ENCODE measurements at places on chromosomes 11 and 22.

DNA sequence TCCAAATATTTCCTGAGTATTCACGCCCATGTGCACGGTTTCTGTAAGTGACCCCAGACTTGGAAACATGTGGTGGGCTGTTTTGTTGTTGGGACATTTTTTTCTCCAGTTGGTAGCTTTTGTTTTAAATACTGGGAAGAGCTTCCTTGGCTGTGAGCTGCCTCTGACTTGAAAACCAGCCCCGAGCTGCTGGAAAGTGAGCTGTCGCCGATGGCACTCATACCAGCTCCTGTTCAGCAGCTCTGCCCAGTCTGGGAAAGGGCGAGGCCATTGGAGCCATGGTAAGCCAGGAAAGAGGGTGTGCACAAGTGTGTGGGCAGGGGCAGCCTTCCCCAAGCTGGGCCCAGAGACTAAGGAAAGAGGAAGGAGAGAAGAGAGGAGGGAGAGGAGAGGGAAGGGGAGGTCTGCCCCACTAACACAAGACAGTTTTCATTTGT lies 3.2 kb upstream of the FLI1 start:
- no peak for DNase-seq

DNA sequence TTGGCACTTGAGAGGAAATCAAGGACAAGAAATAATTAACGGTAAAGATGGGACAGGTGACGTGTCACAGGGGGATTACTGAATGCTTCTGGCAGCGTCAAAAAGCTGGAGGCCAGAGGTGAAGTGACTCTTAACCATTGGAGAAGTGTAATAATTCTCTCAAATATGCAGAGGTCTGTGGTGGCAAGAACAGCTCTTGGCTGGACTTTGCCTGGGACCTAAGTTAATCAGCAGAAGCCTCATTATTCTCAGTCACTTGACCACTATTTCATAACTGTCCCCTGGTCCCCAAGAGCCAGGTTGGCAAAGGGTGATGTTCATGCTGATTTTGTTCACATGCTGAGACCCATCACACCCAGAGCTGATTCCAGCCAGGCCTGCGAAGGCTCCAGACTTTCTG lies 72.9 kb downstream of the TIMP3 start:
- no peak for DNase-seq

DNA sequence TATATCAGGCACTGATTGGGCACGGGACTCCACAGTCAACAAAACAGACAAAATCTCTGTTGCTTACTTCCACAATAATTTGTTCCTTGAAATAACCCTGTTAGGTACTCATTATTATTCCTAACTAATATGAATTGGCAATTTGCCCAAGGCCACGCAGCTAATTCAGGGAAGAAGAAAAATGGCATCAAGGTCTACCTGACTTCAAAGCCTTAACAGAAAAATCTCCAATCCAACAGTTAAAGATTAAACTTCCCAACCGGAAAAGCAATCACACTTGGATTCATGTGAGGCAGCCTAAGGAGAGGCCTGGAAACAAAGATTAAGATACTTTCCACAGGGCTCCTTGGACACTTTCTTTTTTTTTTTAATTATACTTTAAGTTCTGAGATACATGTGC lies 68.9 kb downstream of the PRCP start:
- DNase-seq, result no peak

GRCh38 chr11:1508491-1508891 lies 21.9 kb upstream of the MOB2 start:
- DNase-seq, result no peak

DNA sequence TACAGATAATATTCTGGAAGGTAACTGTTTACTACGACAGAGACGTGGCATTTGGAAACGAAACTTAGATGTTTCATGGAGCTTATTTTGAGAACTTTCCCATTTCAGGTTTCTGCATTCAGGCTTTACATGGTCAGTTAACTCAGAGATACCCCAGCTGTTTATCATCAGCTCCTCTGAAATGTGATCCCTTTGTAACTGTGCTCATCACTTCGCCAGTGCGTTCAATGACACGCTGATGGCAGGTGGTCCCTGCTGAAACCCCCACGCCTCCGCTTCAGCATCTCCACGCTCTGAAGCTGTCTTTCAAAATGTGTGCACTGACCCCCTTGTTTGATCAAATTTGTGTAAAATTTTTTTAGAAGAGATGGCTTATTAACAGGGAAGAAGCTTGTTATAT lies 30.5 kb downstream of the ALG12 start:
- no peak for DNase-seq

DNA sequence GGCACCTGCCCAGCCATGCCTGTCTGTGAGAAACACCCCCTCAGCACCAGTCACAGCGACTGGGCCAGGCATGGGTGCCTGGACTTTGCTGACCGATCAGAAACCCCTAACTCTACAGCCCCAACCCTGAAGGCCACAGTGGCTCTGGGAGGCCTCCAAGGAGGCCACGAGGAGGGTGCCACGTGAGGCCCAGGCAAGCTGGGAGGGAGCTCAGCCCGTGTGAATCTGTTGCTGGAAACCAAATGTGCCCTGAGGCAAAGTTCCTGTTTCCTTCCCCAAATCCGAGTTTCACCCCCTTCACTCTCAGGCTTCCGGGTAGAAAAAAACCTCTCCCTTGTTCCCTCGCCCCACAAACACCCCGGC lies 1.3 kb downstream of the UNC93B1 start:
- no peak for DNase-seq

DNA sequence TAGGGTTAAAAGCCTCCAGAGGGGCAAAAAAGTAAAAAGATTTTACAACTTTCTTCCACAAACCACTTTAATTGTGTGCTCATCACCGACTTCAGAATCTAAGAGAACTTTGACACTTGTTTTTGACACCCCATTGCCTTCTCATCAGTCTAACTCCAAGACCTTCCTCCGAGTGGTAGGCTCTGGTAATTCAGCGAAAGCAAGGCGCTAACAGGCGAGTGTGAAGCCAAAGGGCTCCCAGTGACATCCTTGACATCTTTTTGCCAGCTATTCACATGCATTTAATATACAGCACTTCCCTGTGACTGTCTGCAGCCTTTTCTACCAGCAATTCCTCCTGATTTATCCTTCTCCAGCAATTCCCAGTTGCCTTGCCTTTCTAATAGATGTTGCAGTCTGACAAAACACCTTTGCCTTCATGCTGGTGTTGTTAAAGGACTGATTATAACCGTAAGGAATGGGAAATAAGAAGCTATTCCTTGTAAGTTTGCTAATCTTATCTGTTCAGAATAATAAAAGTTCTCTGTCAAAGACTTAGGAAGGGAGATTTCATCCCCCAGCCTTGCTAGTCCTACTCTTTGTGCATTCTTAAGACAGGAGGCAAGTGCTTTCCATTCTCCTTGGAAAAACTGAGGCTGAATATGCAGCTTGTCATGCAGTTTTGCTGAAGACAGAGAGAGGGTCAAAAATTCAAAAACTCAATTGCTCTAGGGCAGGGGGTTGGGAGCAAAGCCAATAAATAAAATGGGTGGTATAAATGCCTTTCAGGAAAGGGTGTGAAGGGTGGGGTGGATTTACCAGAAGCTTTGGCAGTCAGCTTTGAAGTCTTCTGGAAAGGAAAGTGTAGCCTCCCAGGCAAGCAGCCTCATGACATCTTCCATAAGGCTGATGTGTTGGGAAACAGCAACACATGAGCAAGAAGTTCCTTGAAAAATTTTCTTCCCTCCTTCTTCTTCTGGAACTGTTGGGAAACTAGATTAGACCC lies 39.1 kb downstream of the SNX19 start:
- DNase-seq, result no peak

DNA sequence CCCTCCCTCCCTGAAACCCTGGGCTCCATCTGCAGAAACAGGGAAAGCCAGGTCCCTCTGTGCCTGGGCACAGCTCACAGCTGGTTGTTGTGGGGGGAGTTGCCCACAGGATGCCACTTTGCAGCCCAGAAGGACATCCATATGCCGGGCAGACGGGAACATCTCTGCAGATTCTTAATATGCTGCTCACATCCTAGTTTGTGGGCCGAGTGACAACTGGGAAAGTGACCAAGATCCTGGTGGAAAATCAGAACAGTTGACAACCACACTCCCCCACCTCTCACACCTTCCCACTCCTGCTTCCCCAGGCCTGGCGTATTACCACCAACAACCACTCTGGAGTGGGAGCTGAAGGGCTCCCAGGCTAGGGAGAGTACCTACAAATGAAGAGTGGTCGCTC lies 7.3 kb upstream of the SCGB1A1 start:
- DNase-seq, result no peak

- DNase-seq, result no peak
Measured at GRCh38 chr11:75770102-75770501, 1.5 kb downstream of the DGAT2 start.

- DNase-seq, result no peak
Measured at GRCh38 chr11:31720671-31721365, 90.3 kb downstream of the PAX6 start.

GRCh38 chr11:74288911-74289310 lies 22.5 kb downstream of the P4HA3 start:
- DNase-seq, result no peak

GRCh38 chr11:57491371-57492061 lies 24.0 kb downstream of the SLC43A1 start:
- DNase-seq, result peak; percentile 32

DNA sequence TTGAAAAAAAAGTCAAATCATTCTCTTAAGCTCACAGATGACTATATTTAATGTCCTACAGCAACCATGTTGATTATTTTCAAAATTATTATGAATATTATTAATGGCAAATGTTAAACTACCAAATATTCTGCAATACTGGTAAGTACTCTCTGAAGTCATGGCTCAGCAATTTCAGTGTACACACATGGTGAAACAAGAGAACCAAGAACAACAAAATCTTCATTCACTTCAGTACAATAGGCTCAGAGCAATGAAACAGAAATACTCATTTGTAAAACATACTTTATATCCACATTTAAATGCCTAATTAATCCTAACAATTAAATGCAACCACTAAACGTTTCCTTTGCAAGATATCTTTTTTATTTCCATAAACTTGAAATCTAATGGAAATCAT lies 347.2 kb downstream of the TTC28 start:
- DNase-seq, result no peak

DNA sequence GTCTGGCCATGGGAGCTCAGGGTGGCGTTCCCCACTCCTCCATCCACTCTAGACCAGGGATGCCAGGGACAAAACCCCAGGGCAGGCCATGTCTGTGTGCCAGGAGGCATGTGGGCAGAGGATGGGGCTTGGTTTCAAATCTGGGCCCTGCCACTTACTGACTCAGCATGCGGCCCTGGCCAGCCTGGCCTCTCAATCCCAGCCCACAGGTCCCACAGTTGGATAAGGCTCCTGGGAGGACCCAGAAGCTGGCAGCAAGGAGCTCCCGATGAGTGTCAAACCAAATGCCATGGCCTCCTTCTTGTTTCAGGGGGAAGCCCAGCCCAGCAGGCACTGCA lies 1290.4 kb downstream of the BRD1 start:
- no peak for DNase-seq

DNA sequence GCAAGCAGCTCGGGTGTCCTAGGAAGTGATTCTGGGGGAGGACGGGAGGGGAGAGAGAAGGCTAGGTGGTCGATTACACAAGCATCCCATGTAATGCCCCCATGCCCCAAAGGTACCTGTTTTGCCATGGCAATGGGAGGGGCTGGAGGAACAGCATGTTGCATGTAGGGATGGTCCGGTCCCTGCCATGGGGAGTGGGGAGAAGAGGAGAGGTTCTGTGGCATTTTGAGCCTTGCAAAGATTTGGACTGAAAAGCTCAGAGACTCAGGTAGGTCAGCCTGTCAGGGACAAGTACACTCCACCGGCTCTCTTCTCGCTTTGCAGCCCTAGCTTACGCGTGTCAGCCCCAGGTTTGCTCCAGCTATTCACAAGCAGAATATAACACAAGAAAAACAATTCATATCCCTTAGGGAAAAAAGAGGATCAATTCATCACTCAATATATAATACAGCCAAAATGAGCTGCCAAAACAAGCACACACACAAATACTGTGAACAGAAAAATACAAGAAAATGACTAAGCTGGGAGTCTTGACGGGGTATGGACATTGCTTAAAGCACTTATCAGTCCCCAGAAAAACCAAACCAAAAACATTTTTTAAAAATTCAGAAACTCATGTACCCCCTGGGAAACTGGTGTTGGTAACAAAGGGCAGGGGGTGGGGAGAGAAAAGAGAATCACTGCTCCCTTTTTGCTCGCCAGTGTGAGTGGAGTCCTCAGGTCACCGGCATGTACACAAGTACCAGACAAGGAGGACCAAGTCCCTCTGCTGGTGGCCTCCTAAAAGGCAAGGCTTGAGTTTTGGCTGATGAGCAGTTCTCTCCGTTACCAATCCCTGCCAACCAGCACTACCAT lies 21.6 kb downstream of the APOL5 start:
- no peak for DNase-seq

GRCh38 chr11:13391217-13391616 lies 71.8 kb downstream of the BTBD10 start:
- DNase-seq, result no peak

GRCh38 chr22:43066844-43067385 lies 22.3 kb downstream of the TTLL1 start:
- no peak for DNase-seq

DNA sequence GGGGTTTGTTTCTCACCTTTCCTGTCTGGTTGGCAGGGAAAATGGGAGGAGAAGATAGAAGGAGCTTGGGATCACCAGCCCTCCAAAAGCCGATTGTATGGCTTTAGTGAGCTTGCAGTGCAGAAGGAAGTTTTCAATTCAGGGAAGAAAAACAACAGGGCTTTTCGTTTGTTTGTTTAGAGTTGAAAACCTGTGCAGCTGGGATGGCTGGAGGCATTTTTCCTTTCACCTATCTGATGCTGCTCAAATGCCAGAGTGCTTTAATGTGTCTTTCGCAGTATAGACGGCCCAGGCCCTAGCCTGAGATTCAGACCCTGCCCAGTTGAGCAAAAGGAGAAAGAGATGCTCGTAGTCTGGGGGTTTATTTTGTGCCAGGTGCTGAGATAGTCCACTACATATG lies 87.9 kb downstream of the INSC start:
- no peak for DNase-seq

- no peak for DNase-seq
Measured at GRCh38 chr11:2759228-2760195, 59.7 kb upstream of the KCNQ1OT1 start.

DNA sequence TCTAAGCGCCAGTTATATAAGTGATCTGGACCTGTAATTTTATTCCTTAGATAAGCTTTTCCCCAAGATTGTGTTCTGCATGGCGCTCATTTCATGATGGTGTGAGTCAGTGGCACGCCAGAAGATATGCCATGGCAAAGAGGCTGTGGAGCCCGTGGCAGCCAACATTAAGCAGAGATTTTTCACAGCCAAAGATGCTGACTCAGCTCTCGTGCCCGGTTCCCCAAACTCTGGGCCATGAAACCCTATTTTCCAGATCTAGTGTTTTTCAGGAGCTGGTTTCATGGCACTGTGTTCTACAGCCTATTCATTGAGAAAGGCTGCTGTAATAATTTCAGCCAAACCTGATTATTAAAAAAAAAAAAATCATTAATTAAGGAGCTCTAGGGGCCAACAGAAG lies 15.4 kb upstream of the LINC01488 start:
- DNase-seq, result no peak

GRCh38 chr11:130181295-130182272 lies 22.0 kb downstream of the ST14 start:
- peak; percentile 36 for DNase-seq

DNA sequence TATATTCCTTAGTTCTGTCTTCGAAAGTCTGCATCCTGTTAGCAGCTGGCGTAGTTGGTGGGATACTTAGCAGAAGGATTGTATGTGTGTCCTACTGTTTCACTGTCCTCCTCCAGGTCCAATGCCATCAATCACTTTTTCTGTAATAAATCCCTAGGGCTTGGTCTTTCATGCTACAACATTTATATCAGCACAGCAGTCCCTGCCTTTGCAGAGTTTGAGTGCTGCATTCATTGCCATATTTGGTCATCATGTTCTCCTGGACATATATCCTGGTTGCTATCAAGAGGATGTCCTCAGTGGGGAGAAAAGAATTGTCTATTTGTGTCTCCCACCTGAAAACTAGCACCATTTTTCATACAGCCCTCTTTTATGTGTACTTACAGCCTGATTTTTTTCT lies 67.0 kb downstream of the OR5AK2 start:
- no peak for DNase-seq
